ENCODE measurements at places on chromosomes 6 and 20.

DNA sequence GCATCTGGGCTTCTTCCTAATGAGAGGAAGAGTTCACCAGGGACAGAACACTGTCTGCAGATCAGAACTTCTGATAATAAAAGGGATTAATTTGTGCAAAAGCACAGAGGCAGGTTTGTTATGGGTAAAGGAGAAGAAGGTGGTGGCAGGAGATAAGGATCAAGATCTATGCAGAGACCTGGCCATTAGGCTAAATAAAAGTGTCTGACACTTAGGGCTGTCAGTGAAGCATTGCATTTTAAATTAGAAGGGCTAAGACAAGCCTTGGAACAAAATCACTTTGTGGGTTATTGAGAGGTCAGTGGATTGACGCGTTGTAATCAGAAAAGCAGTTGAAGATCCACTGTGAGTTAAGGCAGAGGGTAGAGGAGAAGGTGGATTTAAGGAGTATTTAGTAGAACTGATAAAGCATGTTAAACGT is 76.8 kb downstream of the MAP3K4 start:
- DNase-seq: no peak

- no peak for DNase-seq
Observed at GRCh38 chr6:140604786-140605185, 1230.3 kb upstream of the CITED2 start.

DNA sequence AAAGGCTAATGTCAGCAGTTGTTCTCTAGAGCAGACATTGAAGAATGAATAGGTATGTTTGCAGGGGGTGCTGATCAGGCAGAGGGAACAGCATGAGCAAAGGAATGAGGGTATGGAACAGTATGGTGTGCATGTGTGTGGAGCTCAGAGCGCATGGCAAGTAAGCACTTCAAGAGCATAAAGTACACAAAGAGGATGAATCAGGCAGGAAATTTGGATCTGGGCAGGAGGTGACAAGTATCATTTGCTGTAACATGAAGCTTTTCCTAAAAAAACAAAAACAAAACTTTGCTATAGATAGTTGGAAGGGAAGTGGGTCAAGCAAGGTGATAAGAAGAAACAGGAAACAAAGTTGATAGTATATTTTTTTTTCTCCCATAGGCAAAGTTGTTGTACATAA is 746.8 kb downstream of the HDGFL1 start:
- DNase-seq: peak; percentile 11

DNA sequence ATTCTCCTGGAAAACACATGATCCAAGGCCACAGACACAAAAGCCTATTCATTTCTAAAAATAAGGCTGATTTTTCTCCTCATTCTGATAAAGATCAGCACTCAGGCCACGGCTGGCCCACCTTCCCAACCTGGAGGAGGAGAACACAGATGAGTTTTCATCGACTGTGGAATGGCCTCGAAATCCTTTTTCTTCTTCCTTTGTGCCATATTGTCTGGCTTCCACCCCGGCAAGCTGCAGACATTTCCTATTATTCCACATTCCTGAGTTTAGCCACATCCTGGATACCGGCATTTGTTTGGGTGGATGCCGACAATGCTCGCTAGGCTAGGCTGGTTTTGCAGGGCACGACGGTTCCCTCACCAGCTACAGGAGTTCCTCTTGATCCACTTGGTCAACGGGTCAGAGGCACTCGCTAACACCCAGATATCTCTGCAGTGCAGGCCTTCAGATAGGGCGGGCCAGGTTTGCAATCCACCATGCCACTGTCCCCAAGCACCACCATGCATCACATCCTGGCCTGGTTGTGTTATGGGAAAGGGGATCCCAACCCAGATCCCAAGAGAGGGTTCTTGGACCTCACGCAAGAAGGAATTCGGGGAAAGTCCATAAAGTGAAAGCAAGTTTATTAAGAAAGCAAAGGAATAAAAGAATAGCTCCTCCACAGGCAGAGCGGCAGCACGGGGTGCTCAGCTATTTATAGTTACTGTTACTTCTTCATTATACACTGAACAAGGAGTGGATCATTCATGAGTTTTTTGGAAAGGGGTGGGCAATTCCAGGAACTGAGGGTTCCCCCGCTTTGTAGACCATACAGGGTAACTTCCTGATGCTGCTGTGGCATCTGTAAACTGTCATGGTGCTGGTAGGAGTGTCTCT is 4.2 kb upstream of the CTSZ start:
- DNase-seq: peak; percentile 93

GRCh38 chr20:50408526-50409364 is 101.4 kb upstream of the PTPN1 start:
- DNase-seq: no peak

DNA sequence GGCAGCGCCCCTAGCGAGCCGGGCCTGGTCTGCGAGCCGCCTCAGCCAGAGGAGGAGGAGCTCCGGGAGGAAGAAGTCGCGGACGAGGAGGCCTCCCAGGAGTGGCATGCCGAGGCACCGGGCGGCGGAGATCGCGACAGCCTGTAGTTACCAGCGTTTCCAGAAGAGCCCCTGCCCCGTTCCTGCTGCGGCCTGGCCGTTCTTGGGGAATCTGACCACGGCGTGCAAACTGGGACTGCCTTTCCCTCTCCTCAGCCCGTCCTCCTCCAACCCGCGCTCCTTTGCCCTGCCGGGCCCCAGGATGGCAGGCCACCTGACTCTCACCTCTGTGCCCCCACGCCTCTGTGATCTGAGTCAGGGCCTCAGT is 802 bp downstream of the HDGFL1 start:
- no peak for DNase-seq

DNA sequence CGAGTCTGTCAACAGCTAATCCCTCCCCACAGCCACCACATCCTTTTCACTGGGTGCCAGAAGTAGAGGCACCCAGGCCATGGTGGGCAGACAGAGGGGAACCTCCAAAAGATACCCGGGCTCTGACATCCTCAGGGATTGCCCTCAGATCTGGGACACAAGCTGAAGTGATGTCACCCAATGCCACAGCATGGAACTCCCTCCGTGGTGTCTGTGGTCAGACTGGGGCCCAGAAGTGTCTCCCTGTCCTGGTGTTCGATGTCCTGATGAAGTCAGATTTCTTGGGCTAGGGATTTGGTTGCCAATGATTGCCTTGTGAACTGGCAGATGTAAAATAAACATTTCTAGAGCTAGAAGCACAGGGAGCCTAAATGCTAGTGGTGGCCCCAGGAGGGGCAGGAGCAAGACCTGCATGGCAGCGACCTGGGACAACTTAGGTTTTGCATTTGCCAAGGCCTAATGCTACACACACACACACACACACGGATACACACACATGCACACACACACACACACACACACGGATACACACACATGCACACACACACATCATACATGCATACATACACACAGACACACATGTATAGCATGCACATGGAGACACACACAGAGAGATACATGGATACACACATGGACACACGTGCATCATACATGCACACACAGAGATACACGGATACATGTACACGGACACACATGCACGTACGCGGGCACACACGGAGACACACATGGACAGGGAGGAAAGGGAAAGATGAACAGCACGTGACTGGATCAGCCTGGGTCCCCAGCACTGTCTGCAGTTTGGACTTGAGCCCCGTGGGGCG is 221.0 kb downstream of the NFATC2 start:
- no peak for DNase-seq

DNA sequence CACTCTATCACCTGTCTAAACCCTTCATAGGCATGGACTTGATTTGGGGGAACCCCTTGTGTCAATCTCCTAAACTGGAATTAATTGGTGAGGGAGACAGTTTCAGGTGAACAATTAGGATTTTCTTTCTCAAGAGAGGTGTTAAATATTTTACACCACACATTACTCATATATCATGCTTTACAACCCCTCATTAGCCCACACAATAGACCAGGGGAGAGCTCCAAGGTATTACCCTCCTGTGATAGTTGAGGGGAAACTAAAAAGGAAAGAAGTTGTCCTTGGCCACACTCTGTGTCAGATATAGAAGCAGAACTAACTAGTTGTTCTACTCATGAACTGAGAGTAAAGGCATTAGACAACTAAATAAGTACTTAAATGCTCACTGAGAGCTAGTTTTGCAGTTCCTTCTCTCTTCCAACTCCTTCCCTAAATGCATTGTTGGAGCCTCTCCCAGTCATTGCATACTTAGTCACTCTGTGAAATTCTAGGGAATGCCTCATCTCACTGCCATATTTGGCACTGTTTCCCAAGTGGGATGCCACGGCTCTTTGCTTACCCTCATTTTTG is 183.7 kb upstream of the CEP162 start:
- peak; percentile 83 for DNase-seq

DNA sequence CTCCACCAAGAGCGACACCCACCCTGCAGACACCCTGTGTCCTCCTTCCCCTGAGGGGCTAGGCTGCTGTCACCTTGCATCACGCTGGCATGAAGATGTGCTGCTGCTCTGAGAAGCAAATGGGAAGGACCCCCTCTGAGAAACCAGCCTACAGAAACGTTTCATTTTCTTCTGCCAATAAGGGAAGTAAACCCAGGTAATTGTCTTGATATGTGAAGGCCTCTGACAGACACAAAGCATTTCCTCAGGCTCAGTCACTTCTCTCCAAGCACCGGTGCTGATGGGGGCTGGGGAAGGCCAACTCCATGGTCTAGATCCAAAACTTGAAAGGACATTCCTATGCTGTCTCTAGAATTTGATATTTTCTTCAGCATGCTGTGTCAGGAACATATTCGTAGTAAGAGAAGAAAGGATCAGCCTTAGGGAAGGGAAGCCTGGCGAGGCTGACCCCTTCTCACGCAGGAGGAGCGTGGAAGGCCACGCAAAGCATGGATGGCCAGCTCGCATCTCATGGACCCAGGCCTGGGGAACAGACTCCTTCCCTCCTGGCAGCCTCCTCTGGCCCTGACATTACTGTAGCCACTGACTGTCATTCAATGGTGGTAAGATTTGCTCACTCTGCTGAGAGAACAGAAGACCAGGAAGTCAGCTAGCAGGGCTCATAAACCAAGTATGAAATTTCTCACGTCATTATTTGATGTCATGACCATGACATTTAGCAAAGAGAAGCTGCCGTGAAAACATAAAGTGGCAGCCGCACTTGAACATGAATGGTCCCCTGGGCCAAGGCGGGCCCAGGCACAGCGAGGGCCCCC is 20.4 kb downstream of the ACSS1 start:
- DNase-seq: no peak

DNA sequence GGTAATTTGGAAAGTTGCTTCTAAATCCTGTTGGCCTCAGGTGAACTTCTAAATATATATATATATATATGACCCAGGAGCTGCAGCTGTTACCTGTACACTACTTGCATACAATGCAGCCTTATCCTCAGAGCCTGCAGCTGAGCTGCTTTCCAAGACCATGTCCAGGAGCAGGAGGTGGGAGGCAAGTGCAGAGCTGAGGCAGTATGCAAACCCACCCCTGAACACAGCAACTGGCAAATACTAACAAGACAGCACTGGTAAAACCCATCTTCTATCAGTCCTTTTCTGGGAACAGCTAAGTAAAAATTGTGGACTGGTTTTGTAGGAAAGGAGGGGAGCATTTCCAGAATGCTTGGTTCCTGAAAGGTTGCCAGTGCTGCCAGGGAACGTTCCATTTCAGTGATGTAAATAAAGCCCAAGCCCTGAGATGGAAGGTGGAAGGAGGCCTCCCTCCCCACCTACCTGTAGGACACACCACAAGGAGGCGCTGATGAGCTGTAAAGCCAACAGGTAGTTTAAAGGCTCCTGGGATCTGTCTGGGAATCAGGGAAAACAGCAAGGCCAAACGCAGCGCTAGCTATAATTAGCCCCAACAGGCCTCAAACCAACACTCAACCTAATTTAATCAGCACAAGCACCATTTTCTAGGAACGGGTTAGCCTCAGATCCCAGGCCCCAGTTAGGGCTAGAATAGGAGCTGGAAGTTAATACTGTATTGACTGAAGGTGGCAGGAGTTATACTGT is 93.8 kb upstream of the MAP7 start:
- DNase-seq: peak; percentile 93

GRCh38 chr6:95232446-95232845 is 344.9 kb upstream of the MANEA start:
- no peak for DNase-seq

- DNase-seq: peak; percentile 85
Observed at GRCh38 chr6:41257369-41258195, 28.9 kb downstream of the TREM1 start.
